ENCODE measurements at places on chromosomes 6 and 20. TPM values are rescaled to one million over a fixed set of nuclear protein-coding genes. Genes with fewer than 3 reads are reported as not detected.

The SDCBP2 gene
- 1.1 TPM for total RNA-seq

The SCGN gene
- 13.6 TPM for total RNA-seq

The RHAG gene
- 0.83 TPM for total RNA-seq

The NCOA6 gene
- 18.2 TPM for total RNA-seq

The ASXL1 gene
- total RNA-seq = 102 TPM

The PRR18 gene
- not detected for total RNA-seq

The PRSS16 gene
- total RNA-seq = not detected

The ZBTB24 gene
- total RNA-seq = 8.2 TPM

The CST5 gene
- total RNA-seq = not detected
